Fibroblast of villous mesenchyme (primary cell): ENCODE measurements at places on chromosomes 1 and 21. TPM values are rescaled to one million over a fixed set of nuclear protein-coding genes. Genes with fewer than 3 reads are reported as not detected.

SPRR2F gene
- total RNA-seq: not detected in 2 replicates

DNA sequence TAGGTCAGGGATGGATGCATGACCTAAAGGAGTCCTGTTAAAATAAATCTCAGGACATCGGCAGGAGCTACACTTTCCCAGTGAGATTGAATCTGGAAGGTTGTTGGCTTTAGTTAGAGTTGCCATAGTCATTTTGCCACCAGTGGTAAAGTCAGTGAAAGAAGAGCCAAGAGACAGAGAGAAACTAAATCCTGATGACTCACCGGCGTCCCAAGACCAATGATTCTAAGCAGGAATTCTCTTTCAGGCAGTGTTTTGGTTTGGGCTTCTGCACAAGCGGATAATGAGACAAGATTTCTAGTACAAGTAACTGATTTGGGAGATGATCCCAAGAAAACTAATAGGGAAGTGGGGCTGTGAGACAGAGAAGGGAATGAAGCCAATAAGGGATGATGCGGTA, 88.8 kb upstream of the ETS2 start:
- DNase-seq: peak; percentile 18

- DNase-seq: peak; percentile 4
Observed at GRCh38 chr21:33069994-33070743, at the start of gene OLIG1. OLIG1 (plus strand) TSS chr21:33070141; CDS start chr21:33070247, 106 bp downstream.

GRCh38 chr1:3410142-3410925, 44.1 kb upstream of the ARHGEF16 start:
- peak; percentile 9 for DNase-seq

- DNase-seq: no peak
Observed at GRCh38 chr1:233442026-233442780, 114.7 kb downstream of the MAP3K21 start.

YIPF1 gene
- 27.4 and 31.1 TPM in 2 replicates for total RNA-seq

GRCh38 chr1:99672038-99672437, 26.1 kb downstream of the PALMD start:
- DNase-seq: no peak

FCER1G gene
- total RNA-seq: 0.43 TPM in 1 of 2 replicates, not detected in the other
